ENCODE measurements at places on chromosomes 2 and 18.

DNA sequence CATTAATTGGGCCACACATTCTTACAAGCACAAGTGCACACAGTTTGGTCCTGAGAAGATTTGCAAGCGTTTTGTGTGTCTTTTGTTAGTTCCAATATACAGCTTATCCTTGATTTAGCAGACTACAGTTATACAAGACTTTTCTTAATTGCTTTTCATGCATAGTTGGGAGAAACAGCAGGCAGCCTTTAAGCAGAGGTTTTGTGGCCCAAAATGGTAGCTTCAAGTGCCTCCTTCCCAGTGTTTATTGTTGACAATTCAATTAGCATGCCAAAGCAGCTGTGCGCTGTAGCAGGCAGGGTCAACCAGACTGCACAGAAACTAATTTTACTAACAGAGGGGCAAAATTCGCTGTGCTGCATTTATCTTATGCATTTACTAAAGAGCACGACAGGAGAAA, 47.5 kb downstream of the FRZB start:
- no peak for DNase-seq

DNA sequence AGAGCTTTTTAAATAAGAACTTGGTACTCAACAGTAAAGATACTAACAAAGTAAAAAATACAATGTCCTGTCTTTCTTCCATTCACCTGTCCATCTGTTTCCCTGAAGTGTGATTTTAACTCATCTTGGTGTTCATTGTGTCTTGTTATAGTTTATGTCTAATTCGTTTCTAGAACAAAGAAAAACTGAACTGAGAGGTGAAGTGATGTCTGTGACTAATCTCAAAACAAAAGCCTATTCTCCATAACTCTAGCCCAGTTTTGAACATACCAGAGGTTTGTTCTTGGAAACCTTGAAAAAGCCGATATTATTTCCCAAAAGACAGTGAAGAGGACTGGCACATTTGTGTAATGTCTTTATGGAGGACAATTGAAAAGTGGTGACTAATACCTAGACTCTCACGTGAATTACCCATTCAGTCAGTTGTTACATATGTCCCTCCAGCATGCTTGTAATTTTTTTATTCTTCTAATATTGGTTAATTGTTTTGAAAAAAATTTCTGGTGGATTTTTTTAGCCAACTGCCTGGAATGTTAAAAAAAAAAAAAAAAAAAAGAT, 725.8 kb downstream of the SATB2 start:
- no peak for DNase-seq

GRCh38 chr2:216742411-216742810, 47.1 kb upstream of the IGFBP5 start:
- no peak for DNase-seq

- no peak for DNase-seq
Measured at GRCh38 chr18:5841518-5841917, 53.8 kb downstream of the TMEM200C start.

- no peak for DNase-seq
Measured at GRCh38 chr18:45161850-45162249, 453.4 kb upstream of the SLC14A2 start.
